Smooth muscle cell of the pulmonary artery (primary cell): ENCODE measurements at places on chromosomes 12 and 14. TPM values are rescaled to one million over a fixed set of nuclear protein-coding genes. Genes with fewer than 3 reads are reported as not detected.

The PRKCH gene
- total RNA-seq, result 13.1 and 17.0 TPM in 2 replicates

The SUSD6 gene
- 13.4 and 18.9 TPM in 2 replicates for total RNA-seq

The ADAM21 gene
- total RNA-seq, result 0.86 and 1.4 TPM in 2 replicates

The FGF23 gene
- not detected in 2 replicates for total RNA-seq

The JPH4 gene
- not detected in 2 replicates for total RNA-seq

The TBX3 gene
- 4.6 and 5.0 TPM in 2 replicates for total RNA-seq

The PPM1H gene
- total RNA-seq, result 2.5 and 2.9 TPM in 2 replicates

The CATSPERB gene
- total RNA-seq, result not detected in 2 replicates

The KERA gene
- not detected in 2 replicates for total RNA-seq

The SENP1 gene
- total RNA-seq, result 11.0 and 11.4 TPM in 2 replicates

The AKAP3 gene
- 1.7 TPM in 2 replicates for total RNA-seq

The CLEC4E gene
- not detected in 2 replicates for total RNA-seq

The OTUB2 gene
- total RNA-seq, result 1.8 and 1.9 TPM in 2 replicates

The KRT81 gene
- 0.13 and 0.20 TPM in 2 replicates for total RNA-seq

The ASCL1 gene
- not detected in 2 replicates for total RNA-seq

The SERPINA1 gene
- total RNA-seq, result not detected in 2 replicates

The PIWIL1 gene
- not detected in 2 replicates for total RNA-seq

The GRIP1 gene
- 0.26 and 0.33 TPM in 2 replicates for total RNA-seq

The FAM222A gene
- total RNA-seq, result under 0.01 and 0.23 TPM in 2 replicates

The CD4 gene
- 0.26 and 13.2 TPM in 2 replicates for total RNA-seq

The TBC1D30 gene
- total RNA-seq, result 0.33 and 0.43 TPM in 2 replicates

The DAO gene
- not detected in 2 replicates for total RNA-seq

The PRB2 gene
- not detected in 2 replicates for total RNA-seq

The MAP3K9 gene
- total RNA-seq, result under 0.01 and 0.07 TPM in 2 replicates

The P2RX2 gene
- not detected in 2 replicates for total RNA-seq

The CD69 gene
- total RNA-seq, result not detected in 2 replicates
